ENCODE measurements at places on chromosomes 6 and 20.

DNA sequence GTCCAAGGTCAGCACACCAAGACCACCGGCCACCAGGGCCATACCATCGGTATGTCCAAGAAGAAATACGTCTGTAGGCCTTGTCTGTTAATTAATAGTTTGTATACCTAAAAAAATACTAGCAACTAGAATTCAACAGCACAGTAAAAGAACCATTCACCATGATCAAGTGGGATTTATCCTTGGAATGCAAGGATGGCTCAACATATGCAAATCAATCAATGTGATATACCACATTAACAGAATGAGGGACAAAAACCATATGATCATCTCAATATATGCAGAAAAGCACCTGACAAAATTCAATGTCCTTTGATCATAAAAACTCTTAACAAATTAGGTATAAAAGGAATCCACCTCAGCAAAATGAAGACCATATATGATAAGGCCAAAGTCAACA is 24.4 kb downstream of the RPP40 start:
- DNase-seq = no peak

- no peak for DNase-seq
Observed at GRCh38 chr6:163897030-163897429, 482.5 kb downstream of the QKI start.

- DNase-seq = no peak
Observed at GRCh38 chr20:54351371-54352136, 123.8 kb upstream of the DOK5 start.

- no peak for DNase-seq
Observed at GRCh38 chr20:37873884-37874283, 29.0 kb upstream of the VSTM2L start.

DNA sequence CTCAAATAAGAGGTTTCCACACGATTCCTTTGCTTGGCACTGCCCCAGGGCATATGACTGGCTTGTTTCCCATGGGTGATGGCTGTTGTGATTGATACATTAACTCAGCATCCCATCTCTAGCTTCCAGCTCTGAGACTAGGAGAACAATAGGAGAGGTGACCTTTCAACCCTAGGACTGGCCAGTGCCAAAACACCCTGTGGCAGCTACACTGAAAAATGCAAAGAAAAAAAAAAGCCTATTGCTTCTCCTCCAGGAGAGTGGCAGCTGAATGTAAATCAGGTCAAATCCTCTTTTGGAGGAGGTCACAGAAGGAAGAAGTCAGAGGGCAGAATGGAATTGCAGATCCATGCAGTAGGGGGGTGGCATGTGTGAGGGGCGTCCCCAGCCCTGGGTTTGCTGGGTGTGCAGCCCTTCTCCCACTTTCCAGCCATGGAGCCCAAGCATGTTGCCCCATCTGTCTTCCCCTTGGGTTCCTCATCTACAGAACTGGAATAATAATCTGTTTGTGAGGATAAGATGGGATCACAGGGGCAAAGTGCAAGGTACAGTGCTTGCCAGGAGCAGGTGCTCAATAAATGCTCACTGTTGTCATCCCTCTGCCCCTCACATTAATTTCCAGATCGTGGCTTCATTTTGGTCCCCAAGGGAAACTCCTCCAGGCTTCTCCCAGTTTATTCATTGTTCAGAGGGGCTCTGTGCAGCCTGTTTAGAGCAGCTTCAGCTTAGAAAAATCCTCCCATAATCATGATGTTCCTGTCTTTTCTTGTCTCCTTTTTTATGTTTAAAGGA is 245.0 kb upstream of the RIN2 start:
- no peak for DNase-seq

- no peak for DNase-seq
Observed at GRCh38 chr6:166330612-166331011, 11.7 kb downstream of the SFT2D1 start.

GRCh38 chr6:5478380-5478779 is 217.1 kb downstream of the FARS2 start:
- no peak for DNase-seq
